ENCODE measurements at places on chromosomes 3 and 15.

DNA sequence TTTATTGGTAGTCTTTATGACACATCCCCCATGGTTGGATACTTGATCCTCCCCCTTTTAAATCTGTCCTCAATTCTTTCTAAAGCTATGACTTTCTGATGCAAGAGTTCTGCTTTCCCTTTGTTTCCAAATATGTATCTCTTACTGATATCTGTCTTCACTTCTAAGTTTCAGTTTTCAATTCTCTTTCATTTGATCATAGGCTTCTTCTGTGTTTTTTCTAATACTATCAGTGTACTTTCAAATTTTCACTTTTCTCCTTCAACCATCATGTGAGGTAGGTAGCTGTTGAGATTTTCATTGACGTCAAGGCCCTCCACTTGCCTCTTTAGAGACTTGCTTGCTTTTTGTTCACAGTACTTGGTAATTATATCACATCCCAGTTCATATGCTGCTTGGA is 436.5 kb downstream of the CNTN4 start:
- no peak for DNase-seq

DNA sequence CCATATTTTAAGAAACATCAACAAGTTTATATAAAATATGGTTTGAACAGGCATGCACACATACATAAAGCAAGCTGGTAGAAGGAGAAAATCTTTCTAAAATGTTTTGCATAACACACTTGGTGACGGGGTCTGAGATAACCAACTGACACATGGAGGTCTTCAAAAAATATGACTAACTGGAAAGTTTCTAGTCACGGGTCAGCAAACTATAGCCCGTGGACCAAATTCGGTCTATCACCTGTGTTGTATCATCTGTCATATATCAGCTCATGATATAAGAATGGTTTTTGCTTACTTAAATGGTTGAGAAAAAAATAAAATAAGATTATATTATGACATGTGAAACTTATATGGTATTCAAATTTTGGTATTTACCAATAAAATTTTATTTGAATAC is 465.1 kb downstream of the FOXP1 start:
- no peak for DNase-seq

- DNase-seq = no peak
Observed at GRCh38 chr15:23416349-23417276, 30.4 kb downstream of the GOLGA6L2 start.

GRCh38 chr3:142998439-142998838 is 2.9 kb upstream of the U2SURP start:
- no peak for DNase-seq

GRCh38 chr15:89307046-89307587 is 27.5 kb downstream of the POLG start:
- no peak for DNase-seq
